ENCODE measurements at places on chromosomes 6 and 20.

- DNase-seq: no peak
These were observed 103.4 kb downstream of the HIVEP1 start for GRCh38 chr6:12115492-12115891.

GRCh38 chr6:127879685-127880084 lies 21.2 kb downstream of the THEMIS start:
- DNase-seq: peak; percentile 2

- DNase-seq: no peak
These were observed 15.0 kb downstream of the PBOV1 start for GRCh38 chr6:138203315-138203714.

GRCh38 chr6:143697076-143697800 lies 19.5 kb downstream of the PHACTR2 start:
- DNase-seq: no peak

DNA sequence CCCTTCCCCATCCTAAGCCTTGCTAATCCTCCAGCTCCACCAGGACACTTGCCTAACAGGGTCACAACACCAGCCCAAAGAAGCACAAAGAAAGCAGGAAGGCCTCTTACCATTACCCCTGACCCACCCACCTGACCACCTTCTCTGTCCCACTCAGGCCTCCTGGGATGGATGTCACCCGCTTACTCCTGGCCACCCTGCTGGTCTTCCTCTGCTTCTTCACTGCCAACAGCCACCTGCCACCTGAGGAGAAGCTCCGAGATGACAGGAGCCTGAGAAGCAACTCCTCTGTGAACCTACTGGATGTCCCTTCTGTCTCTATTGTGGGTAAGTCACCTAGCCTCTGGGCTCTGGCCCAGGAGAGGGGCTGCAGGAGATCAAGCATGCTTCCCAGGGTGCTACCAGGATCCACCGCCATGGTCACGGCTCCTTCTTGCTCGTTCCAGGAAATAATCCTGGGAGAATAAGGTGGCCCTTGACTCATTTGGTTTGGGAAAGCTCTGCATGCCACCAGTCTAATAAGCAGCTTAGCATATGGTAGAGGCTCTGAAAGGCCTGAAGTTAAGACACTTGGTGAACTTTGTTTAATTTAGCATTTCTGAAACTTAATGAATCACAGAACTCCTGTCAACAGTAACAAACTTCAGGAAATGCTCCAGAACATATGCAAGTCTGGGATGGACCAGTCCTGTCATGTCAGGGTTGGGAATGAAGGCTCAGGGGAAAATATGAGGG lies 19.2 kb downstream of the ASIP start:
- no peak for DNase-seq

GRCh38 chr20:33865761-33866370 lies 54.7 kb downstream of the CHMP4B start:
- DNase-seq: no peak

DNA sequence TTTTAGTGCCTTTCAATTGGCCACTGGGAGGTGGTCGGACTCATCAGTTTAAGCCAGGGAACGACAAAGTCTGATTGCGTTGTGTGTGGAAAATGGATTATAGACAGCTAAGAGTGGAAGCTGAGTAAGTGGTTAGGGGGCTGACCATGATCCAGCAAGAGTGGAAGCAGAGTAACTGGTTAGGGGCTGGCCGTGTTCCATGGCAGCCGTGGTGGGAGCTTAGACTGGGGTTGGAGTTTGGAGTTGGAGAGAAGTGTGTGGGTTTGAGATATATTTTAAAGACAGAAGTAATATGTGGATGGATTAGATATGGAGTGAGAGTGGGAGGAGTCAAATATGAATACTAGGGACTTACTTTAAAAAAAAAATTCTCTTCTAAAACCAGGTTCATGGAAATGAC lies 41.7 kb downstream of the LRRN4 start:
- DNase-seq: no peak

DNA sequence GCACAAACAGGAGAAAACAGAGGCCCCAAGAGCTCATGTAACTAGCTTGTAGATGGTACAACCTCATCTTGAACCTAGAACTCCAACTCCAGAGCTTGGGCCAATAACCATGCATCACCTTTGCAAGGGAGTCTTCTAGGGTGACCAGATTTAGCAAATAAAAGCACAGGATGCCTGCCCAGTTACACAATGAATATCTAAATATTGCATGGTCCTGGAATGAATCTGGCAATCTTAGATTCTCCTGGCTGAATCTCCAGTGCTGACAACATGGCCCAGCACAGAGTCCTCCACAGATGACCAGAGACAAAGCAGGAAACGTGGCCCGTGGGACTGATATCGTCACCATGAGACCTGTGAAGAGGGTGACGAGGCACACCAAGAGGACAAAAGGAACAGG lies 494.1 kb downstream of the PREX1 start:
- DNase-seq: no peak

- no peak for DNase-seq
These were observed 76.8 kb downstream of the PTPRK start for GRCh38 chr6:128443553-128443952.

GRCh38 chr6:20718705-20719653 lies 184.7 kb downstream of the CDKAL1 start:
- DNase-seq: no peak

DNA sequence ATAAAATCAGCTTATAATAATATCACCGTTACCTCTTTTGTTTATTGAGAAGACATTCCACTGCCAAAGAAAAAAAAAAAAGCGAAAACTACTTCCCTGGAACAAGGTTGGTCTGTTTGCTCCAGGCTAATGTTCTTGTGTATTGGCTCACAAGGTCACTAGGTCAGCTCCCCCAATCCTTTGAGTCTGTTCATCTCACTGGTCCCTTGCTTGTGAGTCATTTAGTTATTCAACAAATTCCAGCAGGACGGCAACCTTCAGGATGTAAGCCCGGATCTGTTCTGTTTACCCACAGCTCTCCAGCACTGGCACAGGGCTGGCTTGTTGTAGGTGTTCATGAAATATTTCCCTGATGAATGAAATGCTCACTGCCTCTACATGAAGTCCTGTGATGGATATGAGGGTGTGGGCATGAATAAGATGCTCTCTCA lies 3.3 kb downstream of the ARHGAP40 start:
- DNase-seq: no peak

DNA sequence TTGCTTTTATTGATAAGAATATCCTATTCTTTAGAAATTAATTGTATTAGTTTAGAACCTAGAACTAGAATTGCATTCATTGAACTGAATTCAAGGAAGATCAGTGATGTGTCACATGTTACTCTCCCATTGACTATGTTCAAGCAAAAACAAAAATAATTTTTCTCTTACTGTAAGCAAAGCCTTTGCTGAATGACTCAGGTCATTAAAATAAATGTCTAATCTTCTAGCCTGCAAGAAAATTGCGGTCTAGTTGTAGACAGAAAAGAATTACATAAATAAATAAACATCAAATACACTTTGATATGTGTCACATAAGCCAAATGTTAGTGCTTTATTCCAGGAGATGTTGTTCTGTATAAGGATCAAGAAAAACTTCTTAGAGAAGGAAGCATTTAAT lies 387.9 kb downstream of the ADGRB3 start:
- DNase-seq: no peak

- peak; percentile 90 for DNase-seq
These were observed at the start of gene ATP6V1G2 for GRCh38 chr6:31546339-31546957. Gene ATP6V1G2 (minus strand): TSS chr6:31546608. CDS start chr6:31546559, 49 bp downstream.

- DNase-seq: no peak
These were observed 179.9 kb downstream of the ZDHHC14 start for GRCh38 chr6:157560691-157561413.

- peak; percentile 2 for DNase-seq
These were observed 171.2 kb upstream of the BMP5 start for GRCh38 chr6:56046576-56046975.

GRCh38 chr6:33190504-33191107 lies 1.7 kb downstream of the COL11A2 start:
- no peak for DNase-seq

- DNase-seq: no peak
These were observed 1274.9 kb upstream of the GJE1 start for GRCh38 chr6:140857739-140858380.

DNA sequence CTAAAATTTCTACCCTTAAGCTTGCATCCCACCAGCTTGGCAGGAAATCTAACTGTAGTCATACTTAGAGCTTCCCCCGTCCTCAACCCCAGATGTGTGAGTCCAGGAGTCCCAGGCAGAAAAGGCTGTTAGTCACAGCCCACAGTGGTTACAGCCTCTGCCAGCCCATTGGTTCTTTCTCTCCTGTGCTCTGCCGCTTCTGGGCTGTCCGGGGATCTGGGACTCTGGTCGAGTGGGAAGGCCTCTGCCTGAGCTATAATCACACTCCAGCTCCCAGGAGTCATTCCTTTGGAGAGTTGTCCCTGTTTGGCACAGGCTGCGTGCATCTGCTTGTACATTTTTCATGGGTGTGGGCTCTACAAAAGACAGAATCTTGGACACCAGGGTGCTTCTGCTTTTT lies 45.6 kb upstream of the FYN start:
- no peak for DNase-seq

GRCh38 chr6:74213995-74214394 lies 518.0 kb downstream of the CD109 start:
- no peak for DNase-seq

GRCh38 chr6:35686873-35687555 lies 1.7 kb downstream of the FKBP5 start:
- no peak for DNase-seq

GRCh38 chr6:85703406-85703805 lies 60.7 kb upstream of the SYNCRIP start:
- DNase-seq: no peak

- DNase-seq: peak; percentile 60
These were observed 15.0 kb upstream of the RIN2 start for GRCh38 chr20:19742974-19743639.

GRCh38 chr6:129248946-129249345 lies 366.0 kb downstream of the LAMA2 start:
- DNase-seq: no peak

DNA sequence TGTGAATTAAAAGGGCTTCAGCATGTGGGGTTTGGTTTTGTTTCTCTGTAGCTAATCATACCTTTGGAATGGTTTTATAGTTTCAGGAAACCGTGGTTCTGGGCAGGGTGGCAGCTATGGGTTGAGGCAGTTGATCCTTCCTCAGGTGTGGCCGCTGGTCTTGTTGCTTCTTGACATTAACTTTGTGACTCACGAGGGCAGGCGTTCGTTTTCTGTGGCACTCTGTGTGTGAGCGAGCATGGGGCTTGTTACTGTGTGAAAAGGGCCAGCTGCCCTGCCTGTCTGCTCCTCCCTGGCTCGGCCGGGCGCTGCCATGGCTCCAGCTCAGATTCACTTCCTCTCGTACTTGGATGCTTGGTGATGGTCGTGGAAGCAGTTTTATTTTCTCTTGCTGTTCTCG lies 16.2 kb downstream of the DNAJC5 start:
- DNase-seq: no peak

DNA sequence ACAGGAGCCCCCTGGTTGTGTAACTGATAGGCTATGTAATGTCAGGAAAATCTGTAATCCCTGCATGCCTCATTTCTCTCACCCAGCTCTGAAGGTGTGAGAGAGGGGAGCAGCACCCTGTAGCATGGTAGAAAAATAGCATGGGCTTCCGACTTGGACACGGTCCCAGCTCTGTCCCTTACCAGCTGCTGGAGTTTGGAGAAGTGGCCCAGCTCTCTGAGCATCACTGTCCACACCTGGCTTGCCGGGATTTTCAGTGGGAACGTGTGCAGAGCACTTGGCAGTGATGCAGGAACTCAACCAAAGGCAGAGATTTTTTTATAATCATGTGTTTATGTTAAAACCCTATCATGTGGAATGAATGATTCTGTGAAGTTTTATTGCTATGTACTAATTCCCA lies 34.6 kb downstream of the STK35 start:
- DNase-seq: peak; percentile 62

GRCh38 chr20:54112221-54112884 lies 42.0 kb upstream of the BCAS1 start:
- no peak for DNase-seq

DNA sequence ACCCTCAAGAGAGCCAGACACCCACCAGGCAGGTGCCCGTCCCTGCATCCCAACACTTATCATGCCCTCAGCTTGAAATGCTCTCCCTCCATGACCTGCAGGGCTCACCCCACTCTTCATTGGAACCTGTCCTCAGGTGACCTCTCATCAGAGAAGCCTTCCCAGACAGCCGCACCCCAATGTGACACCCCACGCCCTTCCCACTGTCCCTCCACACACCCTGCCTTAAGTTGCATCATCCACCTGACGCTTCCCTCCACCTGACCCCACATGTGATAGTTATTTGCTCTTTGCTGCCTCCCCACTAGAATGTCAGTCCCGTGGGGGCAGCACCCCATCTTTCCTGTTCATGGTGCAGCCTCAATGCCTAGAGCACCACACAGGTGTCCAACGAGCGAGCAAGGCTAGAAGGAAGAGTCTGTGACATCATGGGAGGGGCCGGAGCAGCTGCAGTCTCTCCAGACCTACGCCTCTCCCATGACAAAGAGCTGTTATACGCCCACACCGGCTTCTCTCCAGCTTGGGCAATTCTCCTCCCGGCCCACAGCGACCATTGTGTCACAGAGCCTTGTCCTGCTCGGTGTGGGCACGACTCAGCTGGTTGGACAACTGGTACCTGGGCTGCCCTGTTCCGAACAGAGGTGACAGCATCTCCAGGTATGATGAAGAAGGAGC lies 58.2 kb downstream of the NFATC2 start:
- no peak for DNase-seq

DNA sequence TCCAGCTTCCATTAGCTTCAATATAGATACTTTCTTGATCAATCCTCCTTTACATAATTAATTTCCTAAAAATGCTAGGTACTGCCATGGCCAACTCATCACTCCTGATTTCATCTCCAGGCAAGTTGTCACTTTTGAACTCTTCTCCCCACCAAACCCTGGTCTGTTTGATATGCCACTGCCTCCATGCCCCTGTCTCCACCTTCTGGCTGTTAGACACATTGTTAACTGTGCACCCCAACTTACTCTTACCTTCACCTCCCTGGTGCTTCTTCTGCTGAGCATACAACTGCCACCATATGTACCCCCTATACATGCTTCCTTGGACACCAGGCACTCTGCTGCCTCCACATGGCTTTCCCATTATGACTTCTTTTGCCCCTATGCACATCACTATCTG lies 21.9 kb upstream of the AIG1 start:
- no peak for DNase-seq

GRCh38 chr6:17591287-17591686 lies 8.8 kb upstream of the FAM8A1 start:
- DNase-seq: no peak

GRCh38 chr6:161411265-161411944 lies 137.5 kb upstream of the AGPAT4 start:
- DNase-seq: no peak

DNA sequence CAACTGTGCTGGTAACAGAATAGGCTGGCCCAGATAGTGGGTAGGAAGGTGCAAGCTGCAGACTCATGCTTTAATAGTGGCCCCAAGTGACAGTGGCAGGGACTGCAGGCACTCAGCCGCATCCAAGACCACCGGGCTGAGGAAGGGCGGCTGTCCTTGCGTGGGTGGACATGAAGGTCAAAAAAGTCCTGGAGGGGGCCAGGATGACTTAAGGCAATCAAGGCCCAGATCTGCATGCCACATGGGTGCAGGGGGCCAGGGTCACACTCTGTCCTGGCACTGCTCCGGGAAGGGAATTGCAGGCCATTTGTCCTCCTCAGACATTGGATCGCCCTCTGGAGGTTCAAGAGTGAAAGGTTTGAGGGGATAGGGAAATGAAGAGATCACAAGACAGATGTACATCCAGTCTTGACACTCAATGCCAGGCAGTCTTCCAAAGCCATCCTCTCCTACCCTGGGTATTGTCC lies 10.4 kb upstream of the VNN2 start:
- DNase-seq: no peak
